ENCODE measurements at places on chromosomes 1 and 21.

DNA sequence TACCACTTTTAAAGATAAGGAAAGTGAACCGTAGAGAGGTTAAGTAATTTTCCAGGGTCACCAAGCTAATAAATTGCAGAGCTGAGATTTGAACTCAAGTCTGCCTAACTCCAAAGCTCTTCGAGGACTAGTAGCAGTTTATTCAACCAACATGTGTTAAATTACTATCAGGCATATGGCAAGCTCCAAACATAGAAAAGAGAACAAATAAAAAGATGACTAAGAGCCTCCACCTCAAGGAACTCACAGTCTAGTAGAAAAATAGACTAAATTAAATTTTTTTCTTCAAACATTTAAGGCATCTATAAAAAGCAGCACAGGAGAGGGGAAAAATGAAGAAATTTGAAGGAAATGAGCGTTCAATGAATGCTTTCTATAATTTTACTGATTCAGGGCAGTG lies 22.2 kb downstream of the SLC9C2 start:
- no peak for DNase-seq

DNA sequence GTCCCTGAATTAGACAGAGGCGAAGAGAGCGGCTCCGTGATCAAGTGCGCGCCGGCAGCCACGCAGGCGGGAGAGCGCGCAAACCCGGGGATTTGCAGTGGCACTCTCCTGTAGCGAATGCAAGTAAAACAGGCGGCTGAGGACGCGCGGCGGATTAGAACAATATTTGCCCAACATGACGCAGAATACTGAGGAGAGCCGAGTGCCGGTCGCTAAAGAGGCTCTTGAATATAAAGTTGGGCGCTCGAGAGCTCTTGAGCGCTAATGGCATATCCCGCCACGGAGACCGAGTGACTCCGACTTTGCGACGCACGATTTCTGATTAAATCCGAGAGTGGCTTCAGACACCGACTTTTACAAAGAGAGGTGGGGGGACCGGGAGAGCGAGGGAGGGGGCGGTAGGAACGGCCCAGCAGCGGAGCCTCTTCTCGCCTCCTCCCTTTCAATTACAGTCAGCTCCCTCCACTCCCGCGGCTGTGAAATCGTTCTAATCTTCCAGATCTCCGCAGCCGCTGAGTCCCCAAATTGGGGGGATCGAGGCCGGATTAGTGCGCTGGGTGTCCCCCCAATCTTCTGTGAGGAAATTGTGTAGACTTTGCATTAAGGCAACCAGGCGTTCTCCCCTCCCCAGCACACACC lies 2.3 kb downstream of the PAX7 start:
- no peak for DNase-seq

GRCh38 chr21:15514073-15514946 lies 215.5 kb upstream of the USP25 start:
- DNase-seq = peak; percentile 42

- DNase-seq = no peak
Measured at GRCh38 chr1:53075761-53076163, 13.7 kb downstream of the PODN start.

DNA sequence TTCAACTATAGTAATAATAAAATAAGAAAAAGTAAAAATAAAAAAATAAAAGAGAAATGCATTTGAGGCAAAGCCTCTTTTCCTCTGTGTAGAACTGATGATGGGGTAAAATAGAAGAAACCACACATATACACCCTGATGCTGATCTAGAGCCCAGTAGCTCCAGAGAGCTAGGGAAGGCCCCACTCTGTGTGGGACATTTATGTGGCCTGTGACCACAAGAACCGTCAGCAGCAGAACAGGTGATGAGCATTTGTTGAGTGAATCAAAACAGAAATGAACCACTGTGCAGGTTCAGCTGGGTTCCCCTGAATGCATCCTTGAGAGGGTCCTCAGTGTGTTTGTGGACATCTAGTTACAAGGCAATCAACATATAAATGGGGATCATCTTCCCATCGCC lies 221.8 kb upstream of the HOOK1 start:
- DNase-seq = no peak

DNA sequence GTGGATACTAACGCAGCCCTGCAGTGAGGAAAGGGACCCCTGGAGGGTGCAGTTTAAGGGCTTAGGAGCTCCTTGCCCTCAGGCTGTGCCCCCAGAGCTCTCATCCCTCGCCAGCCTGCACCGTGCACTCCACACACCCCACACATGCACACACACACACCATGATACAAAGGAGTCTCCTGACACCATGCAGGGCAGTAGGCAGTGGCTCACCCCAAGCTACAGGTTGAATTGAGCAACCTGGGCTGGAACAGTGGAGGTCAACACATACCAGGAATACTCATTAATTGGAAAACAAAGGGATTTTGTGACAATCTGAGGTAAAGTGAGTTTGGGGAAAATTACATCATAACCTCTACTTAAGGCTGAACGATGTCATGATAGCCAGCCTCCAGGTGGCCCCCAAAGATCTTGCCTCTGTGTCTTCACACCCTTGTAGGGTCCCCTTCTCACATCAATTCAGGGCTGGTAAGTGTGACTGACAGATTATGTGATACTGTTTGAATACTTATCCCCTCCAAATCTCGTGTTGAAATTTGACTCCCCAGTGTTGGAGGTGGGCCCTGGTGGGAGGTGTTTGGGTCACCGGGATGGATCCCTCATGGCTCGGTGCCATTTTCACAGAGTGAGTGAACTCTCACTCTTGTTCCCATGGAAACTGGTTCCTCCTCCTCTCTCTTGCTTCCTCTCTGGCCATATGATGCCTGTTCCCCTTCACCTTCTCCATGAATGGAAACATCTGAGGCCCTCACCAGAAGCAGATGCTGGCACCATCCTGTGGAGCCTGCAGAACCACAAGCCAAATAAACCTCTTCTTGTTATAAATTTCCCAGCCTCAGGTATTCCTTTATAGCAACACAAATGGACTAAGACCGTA lies 111.0 kb upstream of the RAB4A start:
- DNase-seq = no peak

- no peak for DNase-seq
Measured at GRCh38 chr1:4171480-4172450, 271.7 kb upstream of the C1orf174 start.

DNA sequence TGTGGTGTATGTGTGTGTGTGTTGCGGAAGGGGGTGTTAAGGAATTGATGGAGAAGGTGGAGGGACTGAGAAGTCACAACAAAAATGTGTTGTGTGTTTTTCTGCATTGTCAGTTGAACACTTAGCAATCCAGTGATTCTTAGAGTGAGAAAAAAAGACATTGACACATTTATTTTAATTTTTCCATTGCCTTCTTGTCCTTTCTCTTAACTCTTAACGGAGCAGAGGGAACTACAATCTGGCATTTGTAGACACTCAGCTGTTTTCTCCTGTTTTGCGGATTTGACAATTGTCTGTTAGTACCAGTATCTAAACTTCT lies 725 bp downstream of the C1orf53 start:
- no peak for DNase-seq

GRCh38 chr1:111015222-111015621 lies 51.5 kb upstream of the LRIF1 start:
- DNase-seq = no peak

DNA sequence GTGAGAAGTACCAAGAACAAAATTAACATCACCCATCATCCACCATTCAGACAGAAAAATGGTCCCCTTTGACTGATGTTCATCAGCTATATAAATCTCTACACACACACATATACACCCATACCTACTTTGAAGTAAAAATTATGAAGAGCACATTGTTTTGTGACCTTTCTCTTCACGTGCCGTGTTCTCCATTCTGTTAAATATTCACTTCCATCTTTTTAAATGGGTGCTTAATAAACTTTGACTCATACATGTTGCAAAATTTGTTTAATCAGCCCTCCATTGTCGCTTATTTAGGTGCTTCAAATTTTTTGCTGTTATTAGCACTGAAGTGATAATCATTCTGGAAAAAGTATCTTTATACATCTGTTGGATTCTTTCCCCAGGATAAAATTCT lies 80.1 kb downstream of the CLIC6 start:
- no peak for DNase-seq

GRCh38 chr1:26276432-26276838 lies 3.5 kb upstream of the SH3BGRL3 start:
- no peak for DNase-seq

DNA sequence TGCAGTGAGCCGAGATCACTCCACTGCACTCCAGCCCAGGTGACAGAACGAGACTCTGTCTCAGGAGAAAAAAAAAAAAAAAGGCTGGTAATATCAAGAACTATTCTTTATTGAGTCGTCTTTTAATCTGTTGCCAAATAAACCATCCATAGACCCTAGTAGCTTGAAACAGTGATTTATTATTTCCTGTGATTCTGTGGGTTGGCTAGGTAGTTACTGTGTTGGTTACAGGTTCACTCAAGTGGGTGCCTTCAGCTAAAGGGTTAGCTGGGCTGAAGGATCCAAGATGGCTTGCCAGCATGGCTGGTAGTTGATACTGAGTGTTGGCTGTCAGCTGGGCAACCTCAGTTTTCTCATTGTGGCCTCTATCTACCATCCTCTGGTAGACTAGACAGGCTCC lies 9.2 kb downstream of the TLCD4 start:
- no peak for DNase-seq

- no peak for DNase-seq
Measured at GRCh38 chr1:63363014-63363413, 4.4 kb upstream of the ALG6 start.

DNA sequence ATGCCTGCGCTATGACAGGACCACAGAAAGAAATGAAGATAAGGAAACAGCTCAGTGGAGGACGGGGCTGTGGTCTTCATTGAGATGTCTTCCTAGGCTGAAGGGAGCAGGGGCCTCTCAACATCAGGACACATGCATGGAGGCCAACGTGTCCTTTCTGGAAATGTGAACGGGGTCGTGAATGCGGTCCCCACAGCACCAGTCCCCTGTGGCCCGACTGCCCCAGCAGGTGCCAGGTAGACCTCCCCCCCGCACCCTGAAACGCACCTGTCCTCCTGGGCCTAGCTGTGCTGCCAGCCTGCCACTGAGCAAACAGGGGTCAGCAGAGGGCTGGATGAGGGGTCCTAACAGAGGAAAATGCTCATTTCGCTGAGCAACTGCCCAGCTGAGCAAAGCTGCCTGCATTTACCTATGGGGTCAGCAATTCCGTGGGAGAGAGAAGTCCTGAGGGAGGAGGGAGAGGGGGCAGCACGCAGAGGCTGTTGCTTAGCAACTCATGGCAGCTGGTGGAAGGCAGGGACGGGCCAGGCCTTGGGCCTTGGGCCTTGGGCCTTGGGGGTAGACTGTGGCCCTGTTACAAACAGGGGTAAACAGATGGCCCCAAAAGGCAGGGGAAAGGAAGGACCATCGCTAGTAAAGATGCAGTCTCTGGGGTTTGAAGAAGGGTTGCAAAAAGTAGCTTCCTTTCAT lies 77.4 kb downstream of the NPHP4 start:
- no peak for DNase-seq

DNA sequence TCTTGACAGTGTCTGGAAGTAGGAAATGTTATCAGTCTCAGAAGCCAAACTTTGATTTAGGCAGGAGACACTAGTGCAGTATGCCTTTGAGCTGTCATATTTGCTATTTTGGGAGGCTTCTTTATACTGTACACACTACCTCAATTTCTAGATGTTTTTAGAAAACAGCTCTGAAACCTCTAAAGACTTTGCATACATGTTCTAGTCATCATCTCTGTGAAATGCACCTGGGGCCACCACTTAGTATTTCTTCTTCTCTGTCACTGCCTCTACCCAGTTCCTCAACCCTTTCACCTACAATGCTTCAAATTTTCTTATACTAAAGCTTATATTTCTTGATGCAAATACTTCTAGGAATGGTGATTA lies 29.1 kb upstream of the PLA2G4A start:
- DNase-seq = no peak

- DNase-seq = no peak
Measured at GRCh38 chr1:116375148-116375886, 2.3 kb downstream of the ATP1A1 start.

DNA sequence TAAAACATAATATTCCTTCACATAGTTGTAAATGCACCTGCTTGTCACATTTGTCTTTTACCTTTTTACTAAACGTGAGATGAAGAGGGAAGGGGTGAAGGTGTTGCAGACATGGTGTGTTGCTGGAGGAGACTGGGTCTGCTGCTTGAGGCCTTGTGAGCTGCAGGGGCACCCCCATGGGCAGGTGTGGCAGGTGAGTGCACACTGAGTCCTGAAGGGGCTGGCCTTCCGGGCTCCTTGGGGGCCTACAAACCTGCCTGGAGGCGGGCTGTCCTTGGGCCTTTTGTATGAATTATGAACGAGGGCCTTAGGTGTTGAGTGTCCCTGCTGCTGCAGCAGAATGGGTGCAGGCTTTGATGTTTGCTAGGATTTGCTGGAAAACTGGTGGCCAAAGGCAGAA lies 3.8 kb downstream of the PCNT start:
- no peak for DNase-seq

- no peak for DNase-seq
Measured at GRCh38 chr1:9731561-9731960, 80.0 kb downstream of the PIK3CD start.

DNA sequence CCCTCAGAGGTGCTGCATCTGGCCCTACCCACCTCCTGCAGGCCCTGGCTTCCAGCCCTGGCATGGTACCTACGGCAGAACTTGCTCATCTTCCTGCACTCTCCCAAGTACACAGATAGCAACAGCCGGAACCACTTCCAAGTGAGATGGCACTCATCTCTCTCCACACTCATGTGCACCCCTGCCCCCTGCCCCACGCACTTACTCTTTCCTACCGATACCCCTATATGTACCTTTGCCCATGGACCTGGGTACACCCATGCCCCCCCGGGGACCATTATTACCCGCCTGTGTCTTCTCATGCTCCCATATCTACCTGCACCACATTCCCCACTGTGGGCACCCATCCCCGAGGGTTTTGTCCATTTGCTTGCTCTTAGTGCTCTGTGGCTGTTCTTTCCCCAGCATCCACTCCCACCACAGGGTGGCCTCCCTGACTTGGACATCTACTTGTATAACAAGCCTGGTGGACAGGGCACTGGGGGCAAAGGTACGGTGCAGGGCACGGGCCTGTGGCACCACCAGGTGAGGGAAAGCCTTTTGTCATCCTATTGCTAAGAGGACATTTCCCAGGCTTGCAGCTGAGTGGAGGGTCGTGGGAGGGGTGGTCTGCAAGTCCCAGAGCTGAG lies 14.7 kb downstream of the HYI start:
- no peak for DNase-seq

DNA sequence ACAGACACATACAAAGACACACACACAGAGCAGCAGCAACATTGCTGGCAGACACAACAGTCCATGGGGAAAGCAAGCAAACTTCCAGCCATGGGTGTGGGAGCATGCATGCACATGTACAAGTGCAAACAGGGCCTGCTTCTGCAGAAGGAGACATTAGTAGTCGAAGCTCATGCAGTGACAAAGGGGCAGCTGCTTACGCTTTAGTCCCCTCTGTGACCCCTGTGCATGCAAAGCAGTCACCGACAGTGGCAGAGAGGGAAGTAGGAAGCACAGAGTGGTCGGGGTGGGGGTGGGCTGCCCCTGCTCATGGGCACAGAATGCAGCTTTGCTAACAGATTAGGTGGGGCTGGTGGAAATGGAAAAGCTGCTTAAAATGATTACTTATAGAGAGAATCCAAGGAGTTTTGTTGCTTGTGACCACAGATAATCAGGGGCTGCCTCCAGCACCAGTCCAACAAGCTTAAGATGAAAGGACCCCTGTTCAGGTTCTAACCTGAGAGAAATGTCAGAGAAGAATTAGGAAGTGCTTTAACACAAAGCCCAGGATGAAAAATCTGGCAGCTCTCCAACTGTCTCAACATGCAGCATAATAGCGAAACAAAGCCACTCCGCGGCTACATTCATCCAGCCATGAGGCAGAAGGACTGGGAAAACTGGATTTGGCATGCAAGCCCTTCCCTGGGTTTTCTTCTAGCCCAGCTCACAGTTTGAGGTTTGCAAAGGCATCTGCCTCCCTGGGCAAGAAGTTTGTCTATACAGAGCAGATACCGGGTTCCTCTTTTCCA lies 378.9 kb downstream of the KCNH1 start:
- DNase-seq = no peak

GRCh38 chr1:221418346-221418745 lies 323.5 kb downstream of the DUSP10 start:
- no peak for DNase-seq
